Activated T-helper 1 cell treated with anti-CD3 and anti-CD28 coated beads, Interleukin-12 subunit alpha, Interleukin-12 subunit beta, Interleukin-2, Interleukin-4 antibody, amounts not matched to agents 30 ng/mL and 10 ng/mL and 1 ng/mL, durations not matched to agents 14 hours and 24 hours and 36 hours (primary cell): ENCODE measurements at places on chromosomes 12 and 14. TPM values are rescaled to one million over a fixed set of nuclear protein-coding genes. Genes with fewer than 3 reads are reported as not detected.

GRCh38 chr12:124194264-124194892 is 100.5 kb upstream of the RFLNA start:
- no peaks in the 10 kb centered on the region for H3K4me1 ChIP-seq
- no peak overlapping the region for H3K27ac ChIP-seq
- no peaks in the 10 kb centered on the region for H3K36me3 ChIP-seq
- no peak overlapping the region for H3K4me3 ChIP-seq
- peaks cover 5% of the 10 kb centered on the region for H3K27me3 ChIP-seq
- DNase-seq: no peak

DNA sequence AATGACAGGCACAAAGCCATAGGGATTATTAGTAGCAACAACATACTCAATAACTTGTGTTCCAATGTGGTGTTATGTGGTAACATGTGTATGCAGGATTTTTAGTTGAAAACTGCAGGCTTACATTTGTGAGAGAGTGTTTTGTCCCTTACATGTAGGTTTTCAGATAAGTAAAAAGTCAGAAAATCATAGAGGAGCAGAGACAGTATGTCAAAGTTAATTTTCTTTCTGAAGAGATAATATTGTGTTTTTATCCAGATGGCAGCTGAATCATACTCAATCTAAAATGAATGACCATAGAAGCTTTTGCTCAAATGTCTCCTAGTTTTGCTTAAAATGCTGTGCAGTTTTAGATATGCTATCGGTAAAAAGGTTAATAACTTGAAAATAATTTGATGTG is 277.0 kb downstream of the TRHDE start:
- no peaks in the 10 kb centered on the region for H3K36me3 ChIP-seq
- no peak overlapping the region for H3K4me3 ChIP-seq
- DNase-seq: no peak
- H3K27ac ChIP-seq: no peak overlapping the region
- no peaks in the 10 kb centered on the region for H3K27me3 ChIP-seq

DNA sequence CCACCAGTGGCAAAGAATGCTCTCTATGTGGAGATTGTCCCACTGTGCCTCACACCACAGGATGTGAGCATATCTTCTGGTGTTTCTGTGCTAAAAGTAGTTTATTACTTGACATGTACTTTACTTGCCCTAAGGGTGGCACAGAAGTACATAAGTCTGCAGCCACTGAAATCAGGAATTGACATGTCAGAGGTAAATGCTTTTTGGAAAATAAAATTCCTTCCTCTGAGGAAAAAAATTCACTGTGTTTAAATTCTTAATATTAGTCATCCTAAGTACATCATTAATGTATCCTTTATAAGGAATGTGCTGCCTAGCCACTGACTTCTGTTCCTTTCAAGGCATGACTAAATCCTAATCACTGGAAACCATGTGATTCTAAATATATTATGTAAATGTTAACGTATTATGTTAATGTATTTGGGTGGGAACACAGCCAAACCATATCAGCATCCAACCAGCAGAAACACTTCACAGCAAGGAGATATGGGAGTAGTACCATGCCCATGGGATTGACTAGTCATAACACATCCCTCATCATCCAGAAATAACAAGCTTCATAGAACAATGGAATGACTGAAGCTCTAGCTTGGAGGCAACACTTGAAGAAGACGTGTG is 239.7 kb upstream of the PPFIA2 start:
- H3K4me3 ChIP-seq: no peak overlapping the region
- no peak for DNase-seq
- no peak overlapping the region for H3K27ac ChIP-seq
- no peaks in the 10 kb centered on the region for H3K36me3 ChIP-seq
- H3K4me1 ChIP-seq: no peaks in the 10 kb centered on the region

GRCh38 chr12:122825773-122826724 is 9.2 kb upstream of the HIP1R start:
- no peak overlapping the region for H3K4me3 ChIP-seq
- H3K4me1 ChIP-seq: no peaks in the 10 kb centered on the region
- H3K27ac ChIP-seq: no peak overlapping the region

MORN3 gene
- total RNA-seq: 0.41 and 0.61 TPM in 2 replicates

FGD6 gene
- 0.64 and 0.86 TPM in 2 replicates for total RNA-seq

DNA sequence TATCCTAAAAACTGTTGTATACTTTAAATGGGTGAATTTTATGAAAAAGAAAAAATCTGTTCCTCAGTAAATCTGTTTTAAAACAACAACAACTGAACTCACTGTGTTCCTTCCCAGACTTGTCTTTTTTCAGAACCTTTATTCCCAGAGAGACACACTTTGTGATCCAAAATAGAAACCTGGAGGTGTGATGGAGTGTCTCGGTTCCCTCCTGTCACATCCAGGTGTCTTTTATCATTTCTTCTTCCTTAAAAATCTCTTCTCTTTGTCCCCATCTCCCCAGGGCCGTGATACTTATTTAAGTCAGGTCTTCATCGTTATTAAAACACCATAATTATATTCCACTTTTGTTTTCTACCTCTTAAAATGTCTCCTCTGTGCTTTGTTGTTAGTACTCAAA is 76.2 kb upstream of the EVL start:
- no peaks in the 10 kb centered on the region for H3K4me1 ChIP-seq
- DNase-seq: no peak
- no peak overlapping the region for H3K4me3 ChIP-seq
- H3K27me3 ChIP-seq: peaks cover 27% of the 10 kb centered on the region

KRT81 gene
- total RNA-seq: not detected in 2 replicates

DNA sequence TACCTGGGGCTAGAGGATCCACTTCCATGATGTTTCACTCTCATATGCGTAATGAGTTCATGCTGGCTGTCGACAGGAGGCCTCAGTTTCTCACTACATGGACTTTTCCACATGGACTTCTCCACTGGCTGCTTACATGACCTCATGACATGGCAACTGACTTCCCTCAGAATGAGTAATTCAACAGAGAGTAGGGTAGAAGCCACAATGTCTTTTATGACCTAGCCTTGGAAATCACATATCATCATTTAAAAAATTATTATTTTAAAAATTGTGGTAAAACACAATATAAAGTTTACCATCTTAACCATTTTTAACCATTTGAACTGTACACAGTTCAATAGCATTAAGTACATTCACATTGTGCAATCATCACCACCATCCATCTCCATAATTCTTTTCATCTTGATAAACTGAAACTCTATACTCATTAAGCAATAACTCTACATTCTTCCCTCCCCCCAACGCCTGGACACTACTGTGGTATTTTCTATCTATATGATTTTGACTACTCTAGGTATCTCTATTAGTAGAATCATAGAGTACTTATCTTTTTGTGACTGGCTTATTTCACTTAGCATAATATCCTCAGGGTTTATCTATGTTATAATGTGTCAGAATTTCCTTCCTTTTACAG is 144.5 kb downstream of the TGFB3 start:
- H3K27me3 ChIP-seq: no peaks in the 10 kb centered on the region
- H3K4me3 ChIP-seq: no peak overlapping the region
- no peak for DNase-seq
- H3K4me1 ChIP-seq: peaks cover 3% of the 10 kb centered on the region
- H3K27ac ChIP-seq: no peak overlapping the region

DNA sequence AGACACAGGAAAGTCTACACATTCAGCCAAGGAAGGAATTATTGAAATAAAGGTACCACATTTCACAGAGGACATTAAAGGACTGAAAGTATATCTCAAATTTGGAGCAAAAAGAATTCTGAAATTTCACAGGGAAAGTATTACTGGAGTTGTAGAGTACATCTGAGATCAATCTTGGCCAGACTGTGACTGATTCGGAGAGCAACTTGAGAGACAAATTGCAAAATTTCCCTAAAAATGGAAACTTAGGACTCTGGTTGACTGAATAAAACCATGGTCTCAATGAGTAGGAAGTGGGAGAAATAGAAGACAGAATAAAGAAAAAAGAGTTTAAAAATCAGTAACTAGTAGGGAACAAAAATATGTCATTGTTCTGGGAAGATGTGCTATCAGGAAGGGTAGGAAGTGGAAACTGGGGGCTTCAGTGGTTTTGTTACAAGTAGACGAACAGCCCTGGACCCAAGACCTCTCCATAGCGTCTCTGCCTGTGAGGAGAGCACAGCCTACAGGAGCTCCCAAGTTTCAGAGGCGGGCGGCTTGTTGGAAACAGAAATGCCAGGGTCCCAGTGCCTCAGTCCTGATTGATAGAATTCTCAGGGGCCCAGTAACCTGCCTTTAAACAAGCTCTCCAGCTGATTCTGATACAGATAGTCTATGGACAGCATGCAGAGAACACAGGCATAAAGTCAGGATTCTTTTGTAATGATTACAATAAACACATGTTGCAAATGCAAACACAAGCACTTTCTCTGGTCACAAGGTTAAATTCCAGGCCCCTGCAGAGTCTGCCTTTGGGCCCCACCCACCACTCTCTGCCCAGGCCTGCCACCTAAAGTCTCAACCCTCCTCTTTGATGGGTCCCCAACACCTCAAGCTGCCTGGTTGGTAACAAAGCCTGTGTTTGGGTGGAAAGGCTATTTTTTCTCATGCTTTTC is 63.1 kb downstream of the BBS10 start:
- no peaks in the 10 kb centered on the region for H3K36me3 ChIP-seq
- H3K4me3 ChIP-seq: no peak overlapping the region
- no peaks in the 10 kb centered on the region for H3K4me1 ChIP-seq
- no peak for DNase-seq

RILPL2 gene
- 20.1 and 20.6 TPM in 2 replicates for total RNA-seq

GRCh38 chr12:42015051-42015461 is 129.6 kb downstream of the GXYLT1 start:
- DNase-seq: no peak
- no peak overlapping the region for H3K27ac ChIP-seq
- H3K4me3 ChIP-seq: no peak overlapping the region
- H3K36me3 ChIP-seq: no peaks in the 10 kb centered on the region
- H3K4me1 ChIP-seq: no peaks in the 10 kb centered on the region

- H3K27ac ChIP-seq: no peak overlapping the region
- no peaks in the 10 kb centered on the region for H3K4me1 ChIP-seq
- DNase-seq: no peak
- no peaks in the 10 kb centered on the region for H3K27me3 ChIP-seq
- no peak overlapping the region for H3K4me3 ChIP-seq
Measured at GRCh38 chr12:34166427-34167060, 144.2 kb downstream of the ALG10 start.

RNF212B gene
- total RNA-seq: not detected in 2 replicates

DNA sequence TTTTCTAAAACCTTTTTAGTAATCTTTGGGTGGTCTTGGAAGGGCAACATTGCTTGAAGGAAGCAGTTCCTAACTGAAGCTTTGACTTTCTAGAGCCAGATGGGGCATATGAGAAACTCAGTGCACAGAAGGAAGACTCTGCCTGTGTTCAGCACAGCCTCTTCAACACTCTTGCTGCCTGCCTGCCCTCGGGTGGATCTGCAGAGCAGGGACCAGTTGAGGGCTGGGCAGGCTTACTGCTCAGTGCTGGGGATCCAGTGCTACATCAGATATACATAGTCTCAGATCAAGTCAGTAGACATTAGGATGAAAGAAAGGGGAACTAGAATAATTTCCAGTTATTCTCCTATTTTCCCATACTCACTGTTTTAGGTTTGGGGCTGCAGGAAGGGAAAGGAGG is 29.5 kb upstream of the TMX1 start:
- H3K36me3 ChIP-seq: no peaks in the 10 kb centered on the region
- H3K4me1 ChIP-seq: no peaks in the 10 kb centered on the region
- no peak overlapping the region for H3K4me3 ChIP-seq
- no peak for DNase-seq

NANOG gene
- not detected in 2 replicates for total RNA-seq

DNA sequence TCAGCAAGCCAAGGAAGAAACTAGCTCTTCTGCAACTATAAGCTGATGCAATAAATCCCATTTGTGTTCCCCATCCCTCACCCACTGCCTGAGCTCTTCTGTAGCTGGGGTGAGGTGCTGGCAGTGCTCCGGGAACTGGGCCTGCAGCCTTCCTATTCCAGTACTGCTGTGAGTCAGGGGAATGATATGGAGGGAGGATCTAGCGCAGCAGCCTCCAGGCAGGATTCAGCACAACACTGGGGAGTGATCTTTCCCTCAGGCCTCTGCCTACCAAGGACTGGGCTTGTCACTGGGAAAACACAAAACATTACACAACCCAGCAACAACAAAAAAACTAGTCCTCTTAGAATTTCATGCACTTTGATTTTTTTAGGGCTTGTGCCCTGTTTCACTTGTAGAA is 58.7 kb downstream of the ST8SIA1 start:
- no peaks in the 10 kb centered on the region for H3K4me1 ChIP-seq
- H3K27ac ChIP-seq: no peak overlapping the region
- peaks cover 1% of the 10 kb centered on the region for H3K27me3 ChIP-seq
- no peak overlapping the region for H3K4me3 ChIP-seq
- no peak for DNase-seq

TMTC2 gene
- 2.6 and 3.0 TPM in 2 replicates for total RNA-seq

DNA sequence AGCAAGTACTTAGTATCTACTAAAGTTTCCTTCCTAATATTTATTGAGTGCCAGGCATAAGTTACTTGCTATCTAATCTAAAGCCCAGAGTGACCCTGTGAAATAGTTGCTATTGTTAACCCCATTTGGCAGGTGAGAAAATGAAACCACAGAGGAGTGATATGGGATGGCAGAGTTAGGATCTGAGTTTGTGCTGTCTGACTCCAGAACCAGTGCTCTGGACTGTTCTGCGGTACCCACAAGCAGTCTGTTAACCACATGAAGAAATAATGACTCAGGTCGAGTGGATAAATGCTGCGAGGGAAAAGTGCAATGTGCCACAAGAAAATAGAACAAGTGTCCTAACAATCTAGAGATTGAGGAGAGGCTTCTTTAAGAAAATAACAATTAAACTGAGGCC is 60.7 kb upstream of the GZMB start:
- H3K36me3 ChIP-seq: peaks cover 2% of the 10 kb centered on the region
- peaks cover 2% of the 10 kb centered on the region for H3K27me3 ChIP-seq
- H3K27ac ChIP-seq: no peak overlapping the region
- no peak for DNase-seq
- no peak overlapping the region for H3K4me3 ChIP-seq
- H3K4me1 ChIP-seq: peaks cover 35% of the 10 kb centered on the region

GRCh38 chr14:67391268-67391667 is 20.7 kb downstream of the PLEK2 start:
- no peak overlapping the region for H3K4me3 ChIP-seq
- peaks cover 8% of the 10 kb centered on the region for H3K36me3 ChIP-seq
- peaks cover 2% of the 10 kb centered on the region for H3K27me3 ChIP-seq
- H3K4me1 ChIP-seq: peaks cover 11% of the 10 kb centered on the region

DNA sequence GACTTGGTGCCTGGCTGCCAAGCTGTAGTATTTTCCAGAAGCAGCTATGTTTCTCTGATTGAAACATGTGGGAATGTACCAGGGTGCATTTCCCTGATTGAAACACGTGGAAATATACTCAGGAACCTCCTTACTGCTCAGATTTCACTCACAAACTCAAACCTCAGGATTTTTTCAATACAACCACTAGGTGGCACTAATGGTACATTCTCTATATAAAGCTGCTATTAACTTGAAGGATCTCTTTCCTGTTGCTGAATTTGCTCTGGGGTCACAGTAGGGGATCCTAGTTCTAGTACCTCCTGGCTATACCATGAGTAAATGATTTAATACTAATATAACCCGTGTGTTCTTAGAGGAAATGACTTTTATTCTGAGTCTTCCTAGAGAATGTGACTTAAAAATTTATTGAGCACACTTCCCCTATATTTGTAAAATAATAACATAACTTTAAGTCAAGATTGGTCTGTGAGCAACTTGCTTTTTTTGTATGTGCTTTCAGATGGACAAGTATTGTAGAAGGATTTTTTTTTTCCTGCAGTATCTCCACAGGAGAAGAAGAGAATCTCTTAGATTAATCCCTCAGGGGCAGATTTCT is 173.8 kb upstream of the MIS18BP1 start:
- no peaks in the 10 kb centered on the region for H3K4me1 ChIP-seq
- no peak overlapping the region for H3K4me3 ChIP-seq
- no peaks in the 10 kb centered on the region for H3K36me3 ChIP-seq
- DNase-seq: no peak
- H3K27ac ChIP-seq: no peak overlapping the region
